ENCODE measurements at places on chromosomes 7 and 10.

GRCh38 chr10:31132681-31133244 is 101.1 kb upstream of the ZNF438 start:
- no peak for DNase-seq

DNA sequence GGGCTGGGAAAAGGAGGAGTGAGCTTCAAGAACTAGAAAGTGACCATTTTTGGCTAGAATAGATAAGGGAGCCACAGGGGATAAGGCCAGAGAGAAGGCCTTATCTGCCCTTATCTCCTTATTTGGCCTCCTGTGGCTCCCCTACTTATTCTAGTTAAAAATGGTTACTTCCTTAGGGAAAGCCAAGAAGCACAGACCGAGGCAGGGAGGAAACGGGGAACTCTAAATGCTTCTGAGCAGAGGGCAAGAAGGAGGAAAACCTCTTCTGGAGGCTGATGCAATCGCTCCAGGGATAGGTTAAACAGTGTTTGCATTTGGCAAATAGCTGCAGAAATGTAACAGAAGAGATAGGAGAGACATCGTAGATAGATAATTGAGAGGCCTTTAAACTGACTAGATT is 18.6 kb downstream of the NRP1 start:
- no peak for DNase-seq

DNA sequence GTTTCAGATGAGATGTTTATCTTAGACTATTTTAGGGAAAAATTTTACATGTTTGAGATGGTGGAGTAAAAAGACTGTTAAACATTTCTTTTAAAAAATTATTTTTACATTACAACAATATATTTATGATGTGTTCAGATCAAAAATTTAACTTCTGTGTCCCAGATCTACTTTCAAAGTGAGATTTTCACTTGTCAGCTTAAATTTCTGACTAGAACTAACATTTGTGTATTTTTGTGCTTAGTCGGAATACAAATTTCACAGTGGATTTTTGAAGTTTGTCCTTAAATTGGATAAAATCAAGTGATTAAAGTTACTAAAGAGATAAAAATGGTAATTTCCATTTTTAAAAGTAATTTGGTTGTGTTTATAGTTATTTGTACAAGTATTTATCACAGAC is 24.9 kb downstream of the TMEM106B start:
- no peak for DNase-seq

DNA sequence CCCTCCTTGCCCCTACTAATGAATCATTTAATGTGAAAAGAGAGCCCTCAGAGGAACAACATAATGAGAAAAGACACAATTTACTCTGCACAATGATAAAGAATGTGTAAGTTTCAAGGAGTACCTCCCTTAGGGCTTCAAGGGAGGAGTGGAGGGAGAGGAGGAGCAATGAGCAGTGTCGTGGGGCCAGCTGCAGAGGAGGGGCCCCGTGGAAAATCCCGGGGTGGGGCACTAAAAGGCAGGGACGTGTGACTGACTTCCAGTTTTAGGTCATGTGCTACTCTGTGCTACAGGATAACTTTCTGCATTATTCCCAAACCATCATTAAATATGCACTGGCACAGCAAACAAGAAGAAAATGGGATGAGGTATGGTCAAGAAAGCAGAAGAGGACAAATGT is 108.1 kb downstream of the ANLN start:
- DNase-seq: no peak

GRCh38 chr10:106857728-106858127 is 306.8 kb downstream of the SORCS1 start:
- no peak for DNase-seq

- DNase-seq: no peak
Observed at GRCh38 chr10:33979195-33979594, 644.7 kb upstream of the NRP1 start.

Data from activated naive CD4-positive, alpha-beta T cell (primary cell).